Amygdala (tissue), 56 donors: ENCODE measurements at places on chromosomes 6 and 20.

DNA sequence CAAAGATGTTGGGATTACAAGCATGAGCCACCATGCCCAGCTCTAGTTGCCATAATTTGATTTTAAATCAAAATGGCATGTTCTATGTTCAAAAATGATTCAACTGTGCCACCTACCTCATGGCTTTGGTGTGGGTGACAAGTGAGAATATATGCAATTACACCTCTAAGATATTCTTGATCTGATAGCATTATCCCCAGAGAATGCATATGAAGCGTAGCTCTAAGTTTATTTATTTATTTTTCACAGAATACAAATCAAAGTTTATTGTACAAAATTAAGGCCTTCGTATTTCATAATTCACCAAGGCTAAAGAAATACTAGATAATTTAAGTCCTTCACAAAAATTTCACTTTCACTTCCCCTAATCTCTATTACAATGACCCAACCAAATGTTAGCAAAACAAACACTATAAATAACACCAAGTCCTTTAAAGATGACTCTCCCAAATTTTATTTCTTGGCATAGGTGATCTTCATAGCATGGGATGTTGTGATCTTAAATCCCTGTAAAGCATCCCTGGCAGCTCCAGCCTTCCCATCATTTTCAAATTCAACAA is 205.9 kb upstream of the TAB2 start:
- no peak for DNase-seq

DNA sequence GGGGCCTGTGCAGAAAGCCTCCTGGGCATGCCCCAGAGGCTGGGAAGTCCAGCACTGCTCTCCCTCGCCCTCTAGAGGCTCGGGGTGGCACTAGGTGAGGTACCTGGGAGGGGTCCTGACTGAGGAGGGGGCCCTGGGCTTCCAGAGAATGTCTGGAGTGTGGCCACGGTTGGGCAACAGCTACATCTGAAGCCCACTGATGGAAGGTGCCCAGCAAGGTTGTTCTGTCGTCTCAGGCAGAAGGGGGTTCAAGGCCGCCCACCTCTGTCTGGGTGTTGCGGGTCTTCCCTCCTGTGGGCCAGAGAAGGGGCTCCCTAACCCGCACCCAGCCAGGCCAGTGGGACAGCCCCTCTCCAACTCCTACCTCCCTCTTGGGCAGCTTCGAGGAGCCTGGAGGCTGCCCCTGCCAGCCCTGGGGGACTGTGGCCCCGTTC is 11.4 kb upstream of the VEGFA start:
- DNase-seq = no peak

DNA sequence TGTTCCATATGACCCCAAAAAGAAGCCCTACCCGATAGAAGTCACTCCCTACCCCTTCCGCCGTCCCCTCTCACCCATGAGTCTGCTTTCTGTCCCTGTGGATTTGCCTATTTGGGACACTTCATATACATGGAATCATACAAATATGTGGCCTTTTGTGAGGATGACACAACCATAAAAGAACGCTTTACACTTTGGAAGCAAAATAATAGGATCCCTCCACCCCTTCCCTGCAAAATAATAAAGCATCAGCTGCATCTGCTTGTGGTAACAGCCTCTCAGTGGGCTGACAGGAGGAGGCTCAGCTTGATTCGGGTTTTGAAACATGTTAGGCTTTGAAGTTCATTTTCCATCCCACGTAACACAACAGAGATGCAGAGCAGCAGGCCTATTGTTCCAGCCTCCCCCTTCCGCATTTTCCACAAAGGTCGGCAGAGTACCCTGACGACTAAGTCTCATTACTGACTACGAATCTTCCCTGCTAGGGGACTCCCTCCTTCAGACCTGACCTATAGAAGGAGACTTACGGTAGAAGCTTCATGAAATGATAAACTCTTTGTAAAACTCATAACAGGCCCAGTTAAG is 99.1 kb downstream of the ALDH8A1 start:
- DNase-seq = no peak

DNA sequence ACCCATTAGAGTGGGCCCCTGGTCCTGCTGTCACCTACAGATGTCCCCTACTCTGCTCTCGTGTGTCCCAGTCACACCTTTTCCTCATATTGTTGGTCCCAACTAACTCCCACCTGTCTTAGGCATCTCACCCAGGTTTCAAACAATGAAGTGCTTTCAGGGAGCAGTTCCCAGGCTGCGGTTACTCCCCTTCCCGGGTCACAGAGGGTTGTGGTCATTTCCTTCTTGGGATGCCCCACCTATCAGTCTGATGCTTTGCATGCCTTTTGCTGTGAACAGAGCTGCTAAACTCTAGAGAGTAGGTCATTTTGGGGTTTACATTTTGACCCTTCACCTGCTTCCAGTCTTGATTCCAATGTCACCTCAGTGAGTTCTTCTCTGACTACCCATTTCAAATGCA is 181.6 kb downstream of the CDC5L start:
- no peak for DNase-seq

GRCh38 chr6:30062471-30063178 is 1.6 kb downstream of the POLR1H start:
- DNase-seq = no peak

DNA sequence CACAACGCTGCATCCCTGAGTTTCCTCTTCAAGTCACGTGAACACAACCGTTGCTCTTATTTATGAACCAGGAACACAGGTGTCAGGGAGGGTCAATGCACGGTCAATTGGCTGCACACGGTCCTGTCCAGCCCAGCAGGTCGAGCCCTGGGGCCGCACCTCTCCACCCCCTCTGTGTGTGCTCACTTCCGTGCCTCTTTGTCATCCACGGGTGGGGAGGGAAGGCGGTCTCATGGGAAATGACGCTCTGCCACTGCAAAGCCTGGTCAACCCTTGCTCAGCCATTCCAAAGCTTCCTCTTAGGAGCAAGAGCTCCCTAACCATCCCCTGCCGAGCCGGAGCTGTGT is 38.7 kb downstream of the DACT2 start:
- no peak for DNase-seq

- no peak for DNase-seq
Measured at GRCh38 chr6:13261464-13261994, 66.8 kb downstream of the TBC1D7 start.

DNA sequence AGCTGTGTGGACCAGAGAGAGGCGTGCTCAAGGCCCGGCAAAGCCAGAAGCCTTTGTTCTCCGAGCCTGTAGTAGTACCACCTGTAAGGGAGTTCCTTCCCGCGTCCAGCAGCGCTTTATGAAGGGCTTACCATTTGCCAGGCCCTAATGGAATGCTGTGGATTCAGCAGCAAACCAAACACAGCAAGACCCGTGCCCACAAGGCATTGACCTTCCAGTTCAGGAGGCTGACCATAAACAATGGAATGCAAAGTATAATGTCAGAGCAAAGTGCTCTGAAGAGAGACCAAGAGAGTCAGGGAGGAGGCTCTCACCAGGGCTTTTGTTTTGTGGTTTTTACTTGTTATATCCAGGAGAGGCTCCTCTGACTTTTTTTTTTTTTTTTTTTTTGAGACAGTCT is 209.8 kb downstream of the ZMYND8 start:
- DNase-seq = no peak

DNA sequence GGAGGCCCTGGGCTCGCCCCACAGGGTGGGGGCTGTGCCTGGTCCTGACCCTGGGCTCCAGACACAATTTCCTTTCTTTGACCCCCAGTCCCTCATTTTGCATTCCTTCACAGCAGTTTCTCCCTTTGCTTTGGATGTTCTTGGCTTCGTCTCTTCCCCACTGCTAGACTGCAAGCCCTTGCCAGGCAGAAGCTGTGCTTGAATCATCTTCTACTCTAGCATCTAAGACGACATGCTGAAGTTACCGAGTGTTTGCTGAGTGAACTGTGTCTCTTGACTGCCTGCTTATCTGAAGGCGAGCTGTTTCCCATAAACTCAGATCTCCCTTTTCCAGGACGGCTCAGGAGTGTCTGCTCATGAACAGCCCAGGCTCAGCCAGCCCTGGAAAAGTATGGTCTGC is 14.3 kb upstream of the SYNDIG1 start:
- DNase-seq = no peak

DNA sequence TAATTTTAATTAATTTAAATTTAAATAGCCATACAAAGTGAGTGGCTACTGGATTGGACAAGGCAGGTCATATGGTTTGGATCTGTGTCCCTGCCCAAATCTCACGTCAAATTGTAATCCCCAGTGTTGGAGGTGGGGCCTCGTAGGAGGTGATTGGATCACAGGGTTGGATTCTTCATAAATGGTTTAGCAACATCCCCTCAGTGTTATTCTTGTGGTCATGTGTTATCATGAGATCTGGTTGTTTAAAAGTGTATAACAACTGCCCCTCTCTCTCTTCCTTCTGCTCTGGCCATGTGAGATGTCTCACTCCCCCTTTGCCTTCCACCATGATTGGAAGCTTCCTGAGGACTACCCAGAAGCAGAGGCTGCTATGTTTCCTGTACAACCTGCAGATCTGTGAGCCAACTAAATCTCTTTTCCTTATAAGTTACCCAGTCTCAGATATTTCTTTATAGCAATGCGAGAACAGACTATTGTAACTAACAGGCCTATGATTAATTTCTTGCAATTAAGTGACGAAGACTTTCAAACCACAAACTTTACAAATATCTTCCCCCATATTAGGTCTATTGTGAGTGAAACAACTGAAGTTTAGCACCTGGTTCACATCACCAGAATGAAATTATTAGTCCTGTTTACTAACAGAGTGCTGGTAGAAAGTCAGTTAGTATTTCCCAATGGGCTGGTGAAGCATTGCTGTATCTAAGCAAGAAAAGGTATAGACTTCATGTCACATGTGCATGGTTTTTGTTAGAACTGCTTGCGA is 60.0 kb upstream of the TNFAIP3 start:
- no peak for DNase-seq

DNA sequence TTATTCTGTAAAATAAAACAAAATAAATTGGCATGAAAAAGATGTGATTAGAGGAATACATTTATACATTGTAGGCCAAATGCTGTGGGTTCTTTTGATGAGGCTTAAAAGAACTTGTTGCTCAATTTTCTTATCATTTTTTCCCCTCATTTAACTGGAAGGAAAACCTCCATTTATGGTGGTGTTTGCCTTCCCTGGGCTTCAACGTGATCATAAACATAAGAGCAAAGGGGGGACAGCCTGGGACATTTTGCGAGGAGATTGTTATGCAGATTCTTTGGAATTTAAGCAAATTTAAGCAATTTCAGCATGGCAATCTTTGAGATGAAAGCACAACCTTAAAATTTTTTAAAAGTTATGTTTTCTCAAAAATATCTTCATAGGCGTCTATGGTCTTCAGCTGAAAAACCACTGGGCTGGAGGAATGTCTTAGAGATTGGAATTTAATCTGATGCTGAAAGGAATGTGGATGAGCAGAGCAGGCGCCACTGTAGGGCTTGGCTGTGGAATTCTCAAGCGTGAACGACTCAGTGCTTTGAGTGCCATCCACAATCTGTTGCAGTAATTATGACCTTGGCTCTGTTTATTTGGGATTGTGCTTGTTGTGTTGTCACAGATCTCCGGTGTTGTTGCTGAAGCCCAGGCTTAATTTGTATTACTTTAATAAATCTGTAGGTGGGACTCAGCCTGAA is 149.4 kb upstream of the MLIP start:
- DNase-seq = no peak

GRCh38 chr6:110422444-110422822 is 7.1 kb upstream of the DDO start:
- no peak for DNase-seq

GRCh38 chr6:153149891-153150290 is 18.8 kb upstream of the RGS17 start:
- DNase-seq = no peak

DNA sequence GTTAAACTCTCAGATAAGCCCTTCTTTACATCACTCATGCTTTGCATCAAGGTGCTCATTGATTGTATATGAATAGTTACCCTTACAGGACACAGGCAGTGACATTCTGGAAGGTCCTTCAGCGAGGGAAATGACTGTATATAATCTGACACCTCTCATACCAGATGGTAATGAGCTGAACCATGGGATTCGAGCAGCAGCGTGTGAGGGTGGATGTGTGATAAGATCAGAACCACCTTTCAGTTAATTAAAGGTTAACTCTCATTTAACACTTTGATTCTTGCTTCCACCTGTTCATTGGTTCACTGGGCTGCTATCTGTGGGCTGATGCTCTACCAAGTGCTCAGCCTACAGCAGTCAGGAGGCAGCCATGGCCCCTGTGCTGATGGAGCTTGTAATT is 24.2 kb downstream of the NEDD9 start:
- DNase-seq = no peak

- no peak for DNase-seq
Measured at GRCh38 chr20:44829688-44830087, 19.3 kb upstream of the RIMS4 start.

GRCh38 chr20:13286607-13287006 is 65.5 kb downstream of the ISM1 start:
- no peak for DNase-seq

- no peak for DNase-seq
Measured at GRCh38 chr6:72328775-72329174, 293.1 kb upstream of the KCNQ5 start.

DNA sequence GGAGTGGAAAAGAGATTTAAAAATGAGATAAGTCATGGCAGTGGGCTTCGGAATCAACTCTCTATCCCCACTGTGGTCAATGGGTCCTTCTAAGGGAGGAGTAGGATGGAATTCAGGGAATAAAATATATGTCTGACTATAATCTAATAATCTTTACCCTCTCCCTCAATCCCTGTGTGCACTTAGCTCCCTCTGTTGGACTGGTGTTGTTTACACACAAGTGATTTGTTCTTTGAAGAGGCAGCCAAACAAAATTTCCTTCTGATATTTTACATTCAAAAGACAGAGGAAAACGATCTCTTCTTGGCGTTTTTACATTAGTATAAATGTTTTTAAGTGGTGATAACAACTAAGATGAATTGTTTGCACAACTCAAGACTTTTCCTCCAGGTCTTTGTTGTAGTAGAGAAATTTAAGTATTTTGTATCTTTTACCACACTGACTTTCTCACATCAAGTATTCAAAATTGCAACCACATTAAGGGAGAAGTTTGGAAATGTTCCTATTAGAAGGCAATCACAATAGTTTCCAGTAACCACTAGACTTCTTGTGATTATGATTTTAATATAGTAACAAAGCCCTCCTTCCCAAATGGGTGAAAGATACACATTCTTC is 317.8 kb downstream of the CENPW start:
- DNase-seq = no peak

GRCh38 chr6:169558774-169559441 is 142.9 kb downstream of the WDR27 start:
- no peak for DNase-seq

- DNase-seq = no peak
Measured at GRCh38 chr20:45408646-45409213, 641 bp downstream of the DBNDD2 start.

- no peak for DNase-seq
Measured at GRCh38 chr6:149909701-149910470, 12.0 kb upstream of the RAET1E start.

GRCh38 chr6:45419571-45420082 is 41.9 kb upstream of the SUPT3H start:
- DNase-seq = no peak

- no peak for DNase-seq
Measured at GRCh38 chr20:54626126-54626525, 150.7 kb downstream of the DOK5 start.

- no peak for DNase-seq
Measured at GRCh38 chr6:30870546-30870945, 13.8 kb upstream of the DDR1 start.
